ENCODE measurements at places on chromosomes 5 and 9.
A peak's percentile ranks its signal among the peaks of the same experiment; 100 is the strongest.

DNA sequence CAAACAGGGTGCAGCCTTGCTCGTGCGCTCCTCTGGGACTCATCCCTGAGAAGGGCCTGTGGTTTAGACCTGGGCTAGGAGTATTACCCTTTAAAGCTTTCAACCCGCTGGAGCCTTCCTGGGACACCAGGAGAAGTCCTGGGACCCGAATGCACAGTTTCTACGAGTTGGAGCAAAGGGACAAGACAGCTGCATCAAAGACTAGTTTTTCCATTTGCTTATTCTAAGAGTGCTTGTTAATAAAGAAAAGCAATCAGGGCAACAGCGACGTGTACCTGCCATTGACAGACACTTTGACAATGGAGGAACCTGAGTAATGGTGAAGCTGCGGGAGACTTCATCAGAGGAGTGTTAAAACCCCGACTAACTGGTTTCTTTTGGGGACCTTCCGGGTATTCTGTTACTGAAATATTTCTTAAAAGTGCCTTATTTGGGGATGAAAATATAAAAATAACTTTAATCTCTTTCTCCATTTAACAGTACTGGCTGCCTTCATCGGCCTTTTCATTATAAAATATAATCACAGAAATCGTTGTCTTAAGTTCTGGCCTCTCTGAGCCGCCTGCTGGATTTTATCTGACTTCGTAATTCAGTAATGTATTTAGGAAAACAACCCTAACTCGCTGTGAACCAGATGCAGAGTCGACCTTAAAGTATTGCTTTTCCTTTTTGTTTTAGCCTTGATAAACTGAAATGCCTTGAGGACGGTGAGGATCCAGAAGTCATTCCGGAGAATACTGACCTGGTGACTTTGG, 732 bp downstream of the SNAPC3 start:
- DNase-seq = peak; percentile 33

DNA sequence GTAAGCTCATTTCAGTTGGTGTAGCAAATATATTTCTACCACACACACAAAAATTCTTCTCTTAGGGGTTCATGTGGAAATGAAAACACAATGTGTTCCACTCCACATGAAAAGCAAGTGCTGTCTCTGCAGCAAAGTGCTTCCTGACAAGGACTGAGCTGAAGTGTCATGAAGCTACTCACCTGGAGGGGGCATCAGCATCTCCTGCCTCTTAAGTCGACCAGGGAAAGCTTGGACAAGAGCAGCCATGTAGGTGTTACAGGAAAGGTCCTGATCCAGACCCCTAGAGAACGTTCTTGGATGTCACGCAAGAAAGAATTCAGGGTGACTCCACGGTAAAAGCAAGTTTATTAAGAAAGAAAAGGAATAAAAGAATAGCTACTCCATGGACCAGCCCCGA, 62.8 kb downstream of the SV2C start:
- DNase-seq = no peak

DNA sequence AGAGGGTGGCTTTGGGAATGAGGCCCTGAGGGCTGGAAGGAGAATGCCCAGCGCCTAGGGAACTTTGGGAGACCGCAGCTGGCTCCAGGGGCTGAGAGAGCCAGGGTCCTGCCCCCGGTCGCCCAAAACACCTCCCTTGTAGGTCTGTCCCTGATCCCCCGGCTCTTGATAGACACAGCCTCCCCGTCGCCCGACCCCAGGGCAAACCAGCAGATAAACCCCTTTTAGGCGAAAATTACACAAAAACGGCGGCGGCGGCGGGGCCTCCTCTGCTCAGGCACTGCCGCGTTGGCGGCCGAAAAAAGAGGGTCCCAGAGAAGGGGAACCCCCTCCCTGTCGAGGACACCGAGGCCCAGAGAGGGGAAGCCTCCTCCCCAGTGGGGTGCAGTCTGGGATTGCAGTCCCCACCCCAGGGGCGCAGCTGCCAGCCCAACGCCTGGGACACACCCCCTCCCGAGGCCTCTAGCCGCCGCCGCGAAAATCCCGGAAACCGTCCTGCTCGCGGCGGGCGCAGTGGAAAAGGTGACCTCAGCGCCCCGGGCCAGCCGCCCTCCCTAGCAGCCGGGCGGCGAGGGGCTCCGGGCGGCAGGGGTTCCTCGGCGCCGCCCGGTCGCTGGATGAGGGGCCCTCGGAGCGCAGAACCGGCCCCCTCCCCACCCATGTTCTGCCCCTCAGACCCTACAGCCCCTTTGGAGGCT, 3.1 kb upstream of the BARX1 start:
- no peak for DNase-seq

- peak; percentile 76 for DNase-seq
Observed at GRCh38 chr5:73625944-73626811, at the start of gene ARHGEF28. TSS of gene ARHGEF28 (plus strand) at chr5:73626196. CDS start at chr5:73684852, 58,656 bp downstream.

- DNase-seq = peak; percentile 57
Observed at GRCh38 chr9:110180511-110181434, 27.2 kb downstream of the C9orf152 start.
